ENCODE measurements at places on chromosomes 4 and X. TPM values are rescaled to one million over a fixed set of nuclear protein-coding genes. Genes with fewer than 3 reads are reported as not detected.

GIMD1 gene
- polyA plus RNA-seq = not detected

TMPRSS11F gene
- 0.10 TPM for polyA plus RNA-seq

XAGE1A gene
- not detected for polyA plus RNA-seq

PHEX gene
- 0.24 TPM for polyA plus RNA-seq

ALPK1 gene
- polyA plus RNA-seq = 19.4 TPM

DNA sequence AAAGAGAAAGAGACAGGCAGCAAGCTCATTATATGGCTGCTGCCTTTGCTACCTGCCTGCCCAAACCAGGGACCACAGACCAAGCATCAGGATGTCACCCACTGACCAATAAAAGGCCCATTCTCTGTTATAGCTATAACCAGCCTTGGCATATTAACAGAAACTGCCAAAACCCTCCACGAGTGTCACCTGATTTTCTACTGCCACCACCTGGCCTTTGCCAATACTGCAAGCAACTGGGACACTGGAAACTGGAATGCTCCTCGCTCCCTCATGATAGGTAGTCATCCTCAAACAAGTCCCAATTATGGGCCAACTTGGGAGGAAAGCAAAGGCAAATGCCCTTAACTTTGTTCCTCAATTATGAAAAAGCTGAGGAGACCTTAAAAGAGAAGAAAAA lies 76.0 kb downstream of the SPIN4 start:
- DNase-seq = no peak

DNA sequence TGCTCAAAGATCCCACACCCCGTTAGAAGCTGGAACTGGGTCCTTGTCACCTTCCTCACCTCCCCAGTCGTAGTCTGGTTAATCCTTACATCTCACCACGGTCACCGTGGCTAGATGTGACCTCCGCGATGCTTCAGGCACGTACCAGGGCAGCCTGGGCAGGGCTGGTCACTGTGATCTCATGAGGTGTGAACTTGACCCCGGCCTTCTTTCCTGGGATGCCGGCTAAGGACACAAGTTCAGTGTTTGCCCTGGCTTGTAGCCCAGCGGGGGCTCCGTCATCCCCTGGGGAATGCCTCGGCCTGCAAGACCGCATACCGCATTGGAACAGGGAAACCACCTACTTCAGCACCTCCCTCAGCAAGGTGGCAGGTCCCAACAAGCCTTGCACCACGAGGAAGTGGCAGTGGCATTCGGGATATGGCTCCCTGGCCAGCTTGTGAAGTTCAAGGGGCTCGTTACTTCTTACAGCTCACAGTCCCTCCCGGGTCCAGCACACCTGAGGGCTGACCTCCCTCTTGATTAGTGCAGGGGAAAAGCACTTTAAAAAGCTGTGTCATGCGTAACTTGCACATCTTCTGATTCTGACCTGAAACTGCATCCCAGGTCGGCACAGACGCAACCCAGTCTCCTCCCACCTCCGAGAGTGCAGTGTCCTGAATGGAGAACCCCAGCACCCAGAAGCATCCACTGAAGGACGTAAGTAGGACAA lies 25.9 kb downstream of the NOP14 start:
- DNase-seq = no peak

DNA sequence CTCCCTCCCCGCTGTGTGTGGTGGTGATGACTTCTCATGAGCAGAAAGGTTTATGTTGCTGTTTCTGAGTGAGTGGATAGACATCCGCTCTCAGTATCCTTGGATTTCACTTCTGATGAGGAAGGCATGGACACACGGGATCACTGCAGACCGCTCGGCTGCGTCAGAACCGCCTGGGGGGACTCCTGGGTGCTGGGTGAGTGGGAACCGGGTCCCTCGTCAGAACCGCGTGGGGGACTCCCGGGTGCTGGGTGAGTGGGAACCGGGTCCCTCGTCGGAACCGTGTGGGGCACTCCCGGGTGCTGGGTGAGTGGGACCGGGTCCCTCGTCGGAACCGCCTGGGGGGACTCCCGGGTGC lies 9.0 kb downstream of the CTBP1 start:
- DNase-seq = no peak

DNA sequence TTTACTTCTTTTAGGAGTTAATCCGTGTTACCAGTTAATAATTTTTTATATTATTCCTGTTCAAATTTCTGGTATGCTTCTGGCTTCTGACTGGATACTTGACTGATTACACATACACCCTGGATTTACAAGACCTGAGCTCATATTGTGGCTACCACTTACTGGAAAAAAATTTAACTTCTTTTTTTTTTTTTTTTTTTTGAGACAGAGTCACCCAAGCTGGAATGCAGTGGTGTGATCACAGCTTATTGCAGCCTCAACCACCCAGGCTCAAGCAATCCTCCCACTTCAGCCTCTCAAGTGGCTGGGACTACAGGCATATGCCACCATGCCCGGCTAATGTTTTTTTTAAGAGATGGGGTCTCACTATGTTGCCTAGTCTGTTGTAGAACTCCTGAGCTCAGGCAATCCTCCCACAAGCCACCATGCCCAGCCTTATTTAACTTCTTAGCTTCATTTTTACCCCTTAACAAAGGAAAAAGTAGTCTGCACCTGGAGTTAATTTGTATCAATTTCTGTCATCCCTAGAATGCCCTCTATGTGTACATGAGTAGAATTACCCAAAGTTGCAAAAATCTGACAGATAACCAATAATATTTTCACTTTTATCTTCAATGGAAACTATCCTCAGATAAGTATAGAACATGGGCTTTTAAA lies 50.3 kb downstream of the TMEM165 start:
- DNase-seq = no peak

GRCh38 chr4:117770269-117771102 lies 263.8 kb upstream of the NDST3 start:
- DNase-seq = no peak

DNA sequence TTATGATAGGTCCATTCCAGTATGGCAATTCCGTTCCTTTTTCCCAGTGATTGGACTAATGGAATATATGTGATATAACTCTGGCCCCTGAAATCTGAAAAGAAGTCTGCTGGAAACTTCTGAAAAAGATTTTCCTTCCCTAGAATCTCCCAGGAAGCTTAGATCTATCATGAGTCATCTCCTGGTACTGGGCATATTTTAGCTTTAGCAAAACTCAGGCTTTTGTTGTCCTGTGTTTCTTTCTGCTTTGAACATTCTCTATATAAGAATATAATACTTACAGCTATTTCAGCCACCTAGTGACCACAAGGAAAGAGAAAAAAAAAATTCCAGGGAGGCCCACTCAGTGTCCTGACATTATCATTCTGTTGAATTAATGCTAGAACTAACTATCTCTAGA lies 597.2 kb upstream of the GRIA3 start:
- no peak for DNase-seq

DNA sequence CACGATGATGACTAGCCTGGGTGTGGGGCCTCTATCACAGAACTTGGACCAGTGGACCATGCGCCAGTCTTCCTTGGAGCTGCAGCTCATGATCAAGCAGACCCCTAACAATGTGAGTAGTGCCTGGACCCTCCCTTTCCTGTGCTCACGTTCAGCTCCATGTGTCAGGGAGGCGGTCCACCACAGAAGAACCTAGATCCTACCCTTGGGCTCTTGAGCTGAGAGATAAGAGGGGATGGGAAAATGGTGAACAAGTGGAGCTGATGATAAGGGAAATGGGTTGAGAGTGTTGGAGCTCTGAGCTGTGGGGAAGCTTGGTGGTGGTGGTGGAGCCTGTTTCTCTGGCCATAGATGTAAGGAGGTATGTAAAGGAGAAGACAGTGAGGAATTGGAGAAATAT lies 13.1 kb downstream of the MED12 start:
- no peak for DNase-seq

- no peak for DNase-seq
These were observed 11.2 kb upstream of the DACH2 start for GRCh38 chrX:86137071-86137470.

Data from renal pelvis (tissue), 12 donors.